Ascending aorta (tissue), 2 donors: ENCODE measurements at places on chromosomes 6 and 20. TPM values are rescaled to one million over a fixed set of nuclear protein-coding genes. Genes with fewer than 3 reads are reported as not detected.
A peak's percentile ranks its signal among the peaks of the same experiment; 100 is the strongest.

HIVEP2 gene
- total RNA-seq, result 14.5 TPM

- H3K36me3 ChIP-seq, result no peaks in the 10 kb centered on the region
- peak overlapping the region; percentile 1 for H3K27ac ChIP-seq
- DNase-seq, result no peak
- H3K4me3 ChIP-seq, result no peak overlapping the region
Observed at GRCh38 chr6:148884461-148884860, 137.6 kb downstream of the UST start.

DNA sequence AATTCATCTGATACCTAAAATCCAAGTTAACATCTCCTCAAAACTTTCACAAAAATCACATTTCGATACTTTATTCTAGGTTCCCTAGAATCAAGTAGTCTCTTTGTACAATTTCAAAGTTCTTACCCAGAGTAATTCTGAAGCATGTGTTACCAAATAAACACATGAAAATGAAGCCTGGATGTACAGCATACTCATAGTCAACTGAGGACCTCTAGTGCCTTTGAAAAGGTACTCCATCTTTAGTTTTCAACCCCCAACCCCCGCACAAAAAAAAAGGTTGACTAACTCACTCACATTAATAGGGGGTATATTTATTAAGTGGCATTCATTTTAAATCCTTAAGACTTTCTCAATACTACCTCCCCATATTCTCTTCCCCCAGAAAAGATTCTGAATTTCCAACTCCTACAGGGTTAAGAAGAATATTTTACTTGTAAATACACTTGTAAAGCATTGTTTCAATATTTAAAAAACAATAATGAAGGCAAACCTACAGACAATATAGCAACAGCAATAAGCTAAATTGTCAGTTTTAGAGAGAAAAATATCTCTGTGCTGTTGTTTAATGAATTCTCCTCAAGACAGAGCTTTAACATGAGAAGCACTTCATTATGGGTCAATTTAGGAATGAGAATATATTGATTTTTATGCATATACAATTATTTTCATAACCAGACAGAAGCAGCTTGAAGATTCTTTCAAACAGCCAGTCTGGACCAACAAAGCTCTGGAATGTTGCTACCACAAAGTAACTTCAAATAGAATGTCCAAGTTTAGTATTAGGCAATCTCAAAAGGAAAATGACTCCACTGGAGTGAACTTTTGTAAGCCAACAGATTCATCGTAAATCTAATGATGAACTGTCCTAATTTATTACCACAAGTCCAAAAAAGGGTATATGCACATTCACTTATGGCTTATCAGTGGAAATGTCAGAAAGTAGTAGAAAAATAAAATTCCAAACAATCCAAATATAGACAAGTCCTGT lies 3.3 kb downstream of the PLN start:
- peaks cover 3% of the 10 kb centered on the region for H3K36me3 ChIP-seq
- peak overlapping the region; percentile 83 for H3K27ac ChIP-seq
- no peak for DNase-seq

- H3K27me3 ChIP-seq, result no peaks in the 10 kb centered on the region
- DNase-seq, result no peak
- no peaks in the 10 kb centered on the region for H3K4me1 ChIP-seq
Observed at GRCh38 chr6:81834141-81834681, 81.7 kb upstream of the TENT5A start.

DNA sequence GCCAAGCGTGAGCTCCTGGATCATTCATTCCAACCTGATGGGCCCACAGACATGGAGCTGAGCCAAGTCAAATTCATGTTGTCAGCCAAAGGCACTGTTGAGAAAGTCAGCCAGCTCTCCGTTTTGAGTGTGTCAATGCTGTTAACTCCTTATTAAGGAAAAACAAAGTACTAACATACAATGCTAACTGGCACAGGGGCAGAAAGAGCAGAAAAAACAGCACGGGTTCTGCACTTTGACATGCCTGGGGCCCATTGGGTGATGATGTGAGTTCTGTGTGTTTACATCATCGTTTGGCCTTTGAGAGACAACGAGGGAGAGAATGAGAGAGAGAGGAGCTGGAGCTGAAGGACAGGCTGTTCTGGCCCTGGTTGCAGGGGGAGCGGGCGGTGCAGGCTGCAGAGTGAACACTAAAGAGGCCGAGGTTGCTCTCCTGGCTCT lies 85.9 kb downstream of the SMOC2 start:
- H3K27ac ChIP-seq, result peak overlapping the region; percentile 95
- peak; percentile 83 for DNase-seq
- no peak overlapping the region for H3K4me3 ChIP-seq
- peaks cover 32% of the 10 kb centered on the region for H3K4me1 ChIP-seq
- no peaks in the 10 kb centered on the region for H3K27me3 ChIP-seq

RXRB gene
- 21.6 TPM for total RNA-seq

GRCh38 chr6:71190809-71191208 lies 97.8 kb upstream of the OGFRL1 start:
- no peaks in the 10 kb centered on the region for H3K36me3 ChIP-seq
- no peak for DNase-seq
- no peak overlapping the region for H3K4me3 ChIP-seq
- H3K27me3 ChIP-seq, result no peaks in the 10 kb centered on the region
- no peaks in the 10 kb centered on the region for H3K4me1 ChIP-seq

- H3K4me1 ChIP-seq, result peaks cover 9% of the 10 kb centered on the region
- peaks cover 5% of the 10 kb centered on the region for H3K27me3 ChIP-seq
- peak overlapping the region; percentile 46 for H3K27ac ChIP-seq
- no peaks in the 10 kb centered on the region for H3K36me3 ChIP-seq
- peak overlapping the region; percentile 63 for H3K4me3 ChIP-seq
Observed at GRCh38 chr6:166005944-166006899, 161.4 kb downstream of the TBXT start.

- DNase-seq, result no peak
- no peak overlapping the region for H3K27ac ChIP-seq
- H3K4me3 ChIP-seq, result no peak overlapping the region
- H3K36me3 ChIP-seq, result peaks cover 60% of the 10 kb centered on the region
Observed at GRCh38 chr20:37205794-37206193, 26.4 kb upstream of the MROH8 start.

DPPA5 gene
- not detected for total RNA-seq

ADGB gene
- total RNA-seq, result not detected

- H3K27me3 ChIP-seq, result no peaks in the 10 kb centered on the region
- no peaks in the 10 kb centered on the region for H3K4me1 ChIP-seq
- H3K4me3 ChIP-seq, result no peak overlapping the region
- DNase-seq, result peak; percentile 14
Observed at GRCh38 chr6:110475066-110475653, 1.3 kb downstream of the SLC22A16 start.

CST4 gene
- total RNA-seq, result not detected

DNA sequence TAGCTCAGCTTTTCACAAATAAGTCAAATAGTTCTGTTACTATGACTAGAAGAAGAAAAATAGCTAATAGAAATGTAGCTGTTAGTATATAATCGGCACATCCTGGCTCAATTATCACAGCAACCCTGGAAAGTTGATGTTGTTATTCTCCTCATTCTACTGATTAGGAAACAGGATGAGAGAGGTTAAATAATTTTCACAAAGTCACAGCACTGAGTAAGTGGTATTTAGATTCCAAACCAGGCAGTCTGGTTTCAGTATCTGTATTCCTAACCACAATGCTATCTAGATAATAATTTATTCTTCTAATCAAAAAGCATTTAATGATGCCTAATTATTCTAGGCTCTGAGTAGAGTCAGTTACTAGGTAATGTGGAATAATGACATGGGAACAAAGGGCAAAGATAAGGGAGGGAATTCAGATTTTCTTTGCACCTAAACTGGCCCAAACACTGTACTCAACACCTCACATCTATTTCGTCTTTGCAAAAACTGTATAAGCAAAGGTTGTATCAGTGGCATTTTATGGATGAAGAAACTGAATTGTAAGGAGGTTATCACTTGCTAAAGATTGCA lies 51.3 kb downstream of the PDE7B start:
- H3K27ac ChIP-seq, result no peak overlapping the region
- no peaks in the 10 kb centered on the region for H3K36me3 ChIP-seq
- H3K27me3 ChIP-seq, result no peaks in the 10 kb centered on the region
- H3K4me1 ChIP-seq, result peaks cover 4% of the 10 kb centered on the region

DNA sequence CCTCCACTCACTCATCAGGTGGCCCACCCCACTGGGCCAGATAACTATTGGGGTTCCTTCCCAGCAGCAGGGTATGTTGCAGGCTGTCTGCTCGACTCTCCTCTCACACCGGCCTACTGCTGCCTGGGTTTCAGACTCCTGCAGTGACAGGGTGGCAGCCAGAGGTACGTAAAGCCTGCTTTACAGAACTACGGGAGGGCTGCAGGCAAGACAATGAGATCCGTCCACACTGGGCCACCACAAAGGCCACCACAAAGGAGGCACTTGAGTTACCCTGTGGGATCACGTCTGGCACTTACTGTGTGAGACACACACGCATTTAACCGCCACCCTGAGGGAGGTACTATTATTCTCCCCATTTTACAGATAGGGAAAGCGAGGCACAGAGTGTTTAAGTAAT lies 78.5 kb downstream of the NFATC2 start:
- no peak overlapping the region for H3K4me3 ChIP-seq
- no peak overlapping the region for H3K27ac ChIP-seq
- DNase-seq, result no peak

- H3K4me1 ChIP-seq, result no peaks in the 10 kb centered on the region
- H3K4me3 ChIP-seq, result no peak overlapping the region
- H3K27me3 ChIP-seq, result no peaks in the 10 kb centered on the region
- DNase-seq, result no peak
- no peaks in the 10 kb centered on the region for H3K36me3 ChIP-seq
Observed at GRCh38 chr6:147005499-147005898, 198.7 kb upstream of the STXBP5 start.

DNA sequence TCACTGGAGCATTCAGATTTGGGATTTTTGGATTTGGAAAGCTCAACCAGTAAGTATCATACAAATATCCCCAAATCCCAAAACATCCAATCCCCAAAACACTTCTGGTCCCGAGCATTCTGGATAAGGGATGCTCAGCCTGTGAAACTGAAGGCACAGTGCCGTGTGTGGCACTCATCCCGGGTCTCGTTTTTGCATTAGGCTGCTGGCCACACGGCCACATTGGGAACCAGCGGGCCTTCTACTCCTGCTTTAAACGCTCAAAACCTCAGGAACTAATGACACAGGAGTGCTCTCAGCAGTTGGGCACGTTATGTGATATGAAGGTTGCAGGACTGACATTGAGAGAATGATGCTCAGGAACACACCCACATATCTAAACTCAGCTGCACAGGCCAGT lies 35.6 kb downstream of the PSMG4 start:
- H3K27ac ChIP-seq, result no peak overlapping the region
- H3K27me3 ChIP-seq, result no peaks in the 10 kb centered on the region
- no peak for DNase-seq
- H3K36me3 ChIP-seq, result no peaks in the 10 kb centered on the region
- no peak overlapping the region for H3K4me3 ChIP-seq

DNA sequence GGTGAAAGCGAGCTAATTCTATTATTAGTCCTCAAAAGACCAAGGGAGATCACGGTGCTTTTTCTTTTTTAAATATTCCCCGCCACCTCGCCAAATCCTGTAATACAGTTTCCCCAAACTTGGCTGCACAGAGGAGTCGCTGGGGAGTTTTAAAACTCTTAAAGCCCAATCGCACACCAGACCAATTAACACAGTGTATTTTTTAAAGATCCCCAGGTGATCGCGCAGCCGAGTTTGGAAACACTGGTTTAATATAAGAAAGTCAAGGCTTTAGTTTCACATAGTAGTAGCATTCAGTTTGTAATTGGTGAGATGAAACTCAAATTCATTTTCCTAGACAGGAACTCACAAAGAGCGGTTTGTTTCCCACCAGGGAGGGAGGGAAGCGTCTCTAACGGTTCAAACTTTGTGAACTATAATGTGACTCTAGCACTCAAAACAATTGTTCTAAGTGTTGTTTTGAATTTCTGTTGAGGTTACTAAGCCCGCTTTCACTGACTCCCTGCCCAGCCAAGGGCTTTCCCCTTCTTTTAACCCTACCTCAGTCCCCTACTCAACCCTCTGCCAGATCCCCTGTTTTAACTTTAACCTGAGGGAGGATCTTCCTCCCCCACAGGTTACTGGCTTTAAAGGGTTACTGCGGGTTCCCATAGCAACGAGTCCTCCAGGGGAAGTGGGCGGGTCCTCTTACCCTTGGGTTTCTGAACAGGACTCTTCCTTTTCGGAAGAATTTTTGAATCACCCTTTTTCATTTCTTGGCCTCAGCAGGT lies 25.7 kb upstream of the BTBD3 start:
- DNase-seq, result peak; percentile 71
- peaks cover 4% of the 10 kb centered on the region for H3K4me1 ChIP-seq
- H3K36me3 ChIP-seq, result no peaks in the 10 kb centered on the region

DEFB121 gene
- not detected for total RNA-seq

GRCh38 chr6:77462359-77463307 lies 658 bp downstream of the HTR1B start:
- DNase-seq, result peak; percentile 73
- peaks cover 10% of the 10 kb centered on the region for H3K4me1 ChIP-seq
- no peaks in the 10 kb centered on the region for H3K27me3 ChIP-seq
- no peaks in the 10 kb centered on the region for H3K36me3 ChIP-seq
- peak overlapping the region; percentile 90 for H3K4me3 ChIP-seq

DAAM2 gene
- 44.0 TPM for total RNA-seq

ISM1 gene
- 60.1 TPM for total RNA-seq

DNA sequence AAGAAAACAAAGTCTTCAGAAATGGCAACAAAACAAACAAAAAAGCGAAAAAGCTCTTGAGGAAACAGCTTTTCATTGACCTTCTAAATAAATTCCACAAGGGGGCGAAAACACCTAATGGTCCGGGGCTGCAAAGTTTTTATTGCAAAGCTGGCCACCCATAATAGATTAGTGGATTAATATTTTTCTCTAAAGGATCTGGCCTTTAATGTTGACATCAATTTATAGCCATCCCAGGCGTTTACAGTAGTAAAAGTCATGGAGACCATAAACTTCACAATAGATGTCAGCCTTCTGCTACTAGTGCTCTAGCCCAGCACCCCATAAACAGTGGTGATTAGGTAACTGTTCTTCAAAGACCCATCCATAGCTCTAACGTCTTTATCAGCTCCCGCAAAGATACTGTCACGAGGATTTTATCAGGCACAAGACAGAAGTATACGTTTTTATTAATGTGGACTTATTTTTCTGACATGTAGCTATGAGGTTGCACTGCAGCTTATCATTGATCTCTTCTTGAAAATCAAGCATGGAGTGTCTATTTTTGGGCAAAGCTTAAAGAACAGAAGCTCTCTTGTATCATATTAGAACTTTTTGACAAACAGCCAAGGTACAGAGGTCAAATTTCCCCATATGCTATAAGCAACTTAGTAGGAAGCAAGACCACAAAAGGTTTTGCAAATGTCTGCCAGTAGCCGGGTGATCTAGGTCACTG lies 4.7 kb downstream of the CITED2 start:
- no peaks in the 10 kb centered on the region for H3K4me1 ChIP-seq
- peak overlapping the region; percentile 92 for H3K27ac ChIP-seq
- peaks cover 14% of the 10 kb centered on the region for H3K36me3 ChIP-seq

GRCh38 chr20:44856856-44857448 lies 28.6 kb upstream of the YWHAB start:
- H3K27me3 ChIP-seq, result no peaks in the 10 kb centered on the region
- no peaks in the 10 kb centered on the region for H3K36me3 ChIP-seq
- H3K4me3 ChIP-seq, result no peak overlapping the region
- DNase-seq, result no peak

MPIG6B gene
- total RNA-seq, result not detected
